ENCODE measurements at places on chromosomes 11 and 22.

GRCh38 chr22:37599153-37599552 lies 9.5 kb upstream of the GGA1 start:
- no peak for DNase-seq

- no peak for DNase-seq
Observed at GRCh38 chr11:696955-697491, 1.4 kb downstream of the TMEM80 start.

DNA sequence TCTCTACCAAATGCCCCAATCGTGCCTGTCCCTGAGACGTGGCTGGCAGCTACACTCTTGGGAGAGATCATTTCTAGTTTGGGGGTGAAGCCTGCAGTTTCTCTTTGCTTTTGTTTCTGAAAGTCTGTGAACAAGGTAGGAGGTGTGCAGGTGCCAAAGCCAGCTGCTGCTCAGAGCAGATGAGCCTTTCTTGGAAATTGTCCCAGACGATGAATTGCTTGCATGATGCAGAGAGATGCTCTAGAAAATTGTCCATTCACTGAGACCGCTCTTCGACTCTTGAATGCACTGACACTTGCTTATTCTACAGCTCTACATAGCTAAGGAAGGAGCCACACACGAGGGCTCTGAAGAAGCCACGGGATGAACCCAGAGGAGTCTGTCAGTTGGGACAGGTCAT lies 225.6 kb upstream of the E2F8 start:
- DNase-seq: no peak

DNA sequence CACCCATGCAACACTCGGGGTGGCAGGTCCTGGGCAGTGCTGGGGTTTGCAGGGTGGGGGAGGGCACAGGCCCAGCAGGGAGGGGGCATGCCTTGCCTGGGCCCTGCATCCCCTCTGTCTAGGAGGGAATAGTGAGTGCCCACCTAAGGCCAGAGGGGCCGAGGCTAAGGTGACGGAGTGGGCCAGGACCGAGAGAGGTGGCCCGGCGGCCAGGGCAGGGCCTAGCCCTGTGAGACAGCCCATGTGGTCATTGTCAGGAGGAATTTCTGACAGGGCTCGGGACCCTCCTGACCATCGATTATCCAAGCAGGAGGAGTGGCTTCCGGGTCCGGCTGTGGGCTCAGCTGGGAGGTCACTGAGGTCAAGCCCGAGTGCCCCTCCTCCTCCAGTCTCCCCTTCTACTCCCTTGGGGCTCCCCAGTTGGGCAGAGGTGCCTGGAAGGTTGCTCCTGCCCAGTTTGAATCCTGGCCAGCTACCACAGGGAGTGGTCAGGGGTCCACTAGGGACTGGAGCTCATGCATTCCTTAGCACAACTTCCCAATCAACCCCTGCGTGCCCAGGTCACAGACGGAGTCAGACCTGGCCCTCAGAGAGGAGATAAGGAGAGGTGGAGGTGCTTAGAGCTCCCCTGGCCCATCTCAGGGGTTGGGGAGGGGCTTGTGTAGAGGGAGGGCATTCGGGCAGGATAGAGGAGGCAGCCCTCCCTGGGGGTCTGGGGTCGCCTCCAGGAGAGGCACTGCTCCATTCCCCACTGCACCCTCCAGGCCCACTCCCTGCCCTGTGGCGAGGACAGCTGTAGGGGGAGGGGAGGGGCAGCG lies 14.7 kb downstream of the GP1BB start:
- no peak for DNase-seq

DNA sequence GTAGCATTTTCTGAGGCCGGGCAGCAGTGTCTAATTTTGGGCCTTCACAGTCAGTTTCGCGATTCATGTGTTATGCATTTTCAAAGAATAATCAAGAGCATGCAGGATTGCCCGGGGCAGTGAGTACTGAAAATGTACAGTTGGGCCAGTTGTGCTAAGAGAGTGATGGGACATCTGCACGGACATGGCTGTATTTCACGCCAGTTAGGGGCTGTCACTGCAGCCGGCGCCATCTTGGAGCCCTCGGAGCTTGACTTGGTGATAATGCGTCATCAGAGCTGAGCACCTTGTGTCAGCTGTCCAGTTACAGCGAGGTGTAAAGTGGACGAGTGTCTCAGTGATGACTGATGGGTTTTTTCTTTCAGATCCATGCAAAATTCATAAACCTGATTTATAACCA lies 188.9 kb downstream of the TBC1D22A start:
- no peak for DNase-seq

DNA sequence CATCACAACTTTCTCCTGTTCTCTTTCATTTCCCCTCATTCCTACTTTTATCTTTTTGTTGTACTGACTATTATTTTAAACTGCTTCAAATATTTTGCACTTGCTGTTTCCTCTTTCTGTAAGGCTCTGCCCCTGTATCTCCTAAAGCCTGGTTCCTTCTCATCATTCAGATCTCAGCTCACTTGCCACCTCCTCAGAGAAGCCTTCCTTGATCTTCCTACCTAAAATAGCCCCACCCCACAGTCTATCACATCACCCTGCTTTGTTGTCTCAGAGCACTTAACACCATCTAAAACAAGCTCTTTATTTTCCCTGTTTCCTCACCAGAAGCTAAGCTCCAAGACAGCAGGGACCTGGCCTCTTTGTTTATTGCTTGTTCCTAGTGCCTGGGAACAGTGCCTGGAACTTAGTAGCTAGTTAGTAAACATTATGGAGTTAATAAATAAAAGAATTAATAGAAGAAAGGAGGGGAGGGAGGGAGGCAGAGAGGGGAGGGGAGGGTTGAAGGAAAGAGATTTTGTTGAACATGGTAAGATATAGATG lies 2.5 kb upstream of the STK33 start:
- DNase-seq: no peak

- DNase-seq: no peak
Observed at GRCh38 chr11:96055706-96056387, 131.9 kb upstream of the MTMR2 start.

DNA sequence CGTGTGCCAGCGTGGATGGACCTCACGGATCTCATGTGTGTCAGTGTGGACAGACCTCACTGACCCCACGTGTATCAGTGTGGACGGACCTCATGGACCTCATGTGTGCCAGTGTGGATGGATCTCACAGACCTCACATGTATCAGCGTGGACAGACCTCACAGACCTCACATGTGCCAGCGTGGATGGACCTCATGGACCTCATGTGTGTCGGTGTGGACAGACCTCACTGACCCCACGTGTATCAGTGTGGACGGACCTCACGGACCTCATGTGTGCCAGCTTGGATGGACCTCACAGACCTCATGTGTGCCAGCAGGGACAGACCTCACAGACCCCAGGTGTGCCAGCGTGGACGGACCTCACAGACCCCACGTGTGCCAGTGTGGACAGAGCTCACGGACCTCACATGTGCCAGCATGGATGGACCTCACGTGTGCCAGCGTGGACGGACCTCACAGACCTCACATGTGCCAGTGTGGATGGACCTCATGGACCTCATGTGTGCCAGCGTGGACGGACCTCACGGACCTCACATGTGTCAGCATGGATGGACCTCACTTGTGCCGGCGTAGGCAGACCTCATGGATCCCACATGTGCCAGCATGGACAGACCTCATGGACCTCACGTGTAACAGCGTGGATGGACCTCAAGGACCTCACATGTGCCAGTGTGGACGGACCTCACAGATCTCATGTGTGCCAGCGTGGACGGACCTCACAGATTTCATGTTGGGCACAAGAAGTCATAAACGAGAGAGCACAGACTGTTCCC lies 18.2 kb downstream of the TTLL8 start:
- DNase-seq: no peak

DNA sequence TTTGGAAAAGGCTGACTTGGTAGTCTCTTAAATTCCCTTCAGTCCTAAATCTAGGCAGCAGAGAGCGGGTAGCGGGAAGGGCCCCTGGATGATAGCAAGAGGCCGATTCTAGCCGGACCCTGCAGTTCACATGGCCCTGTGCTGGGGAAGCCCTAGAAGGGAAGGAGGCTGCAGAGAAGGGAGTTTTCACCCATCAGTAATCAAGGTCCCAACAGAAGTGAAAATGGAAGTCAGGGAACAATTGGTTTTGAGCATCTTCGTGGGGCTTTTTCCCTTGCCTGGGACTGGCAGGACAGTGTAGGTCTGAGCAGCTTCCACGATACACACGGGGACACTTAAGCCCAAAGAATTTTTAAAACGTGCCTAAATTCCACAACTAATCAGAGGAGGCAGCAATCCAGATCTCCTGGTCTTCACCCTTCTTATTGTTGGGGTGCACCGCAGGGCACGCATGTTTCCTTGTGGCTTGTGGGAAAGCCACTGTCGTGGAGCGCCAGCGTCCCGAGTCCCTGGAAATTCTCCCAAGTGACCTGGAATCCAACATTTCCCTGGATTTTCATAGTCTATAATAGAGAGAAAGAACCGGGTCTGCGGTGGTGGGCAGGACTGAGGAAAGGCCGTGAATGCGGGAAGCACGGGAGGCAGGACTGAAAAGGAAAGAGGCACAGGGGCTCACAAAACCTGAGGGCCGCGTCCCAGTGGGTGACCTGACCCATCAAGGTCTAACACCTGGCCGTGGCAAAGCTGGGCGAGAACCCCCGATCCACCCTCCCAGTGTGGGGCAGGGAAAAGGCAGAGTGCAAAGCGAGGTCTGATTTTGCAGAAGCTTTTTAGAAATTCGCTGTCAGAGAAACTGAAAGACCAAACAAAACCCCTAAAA lies 846 bp upstream of the OAF start:
- no peak for DNase-seq

DNA sequence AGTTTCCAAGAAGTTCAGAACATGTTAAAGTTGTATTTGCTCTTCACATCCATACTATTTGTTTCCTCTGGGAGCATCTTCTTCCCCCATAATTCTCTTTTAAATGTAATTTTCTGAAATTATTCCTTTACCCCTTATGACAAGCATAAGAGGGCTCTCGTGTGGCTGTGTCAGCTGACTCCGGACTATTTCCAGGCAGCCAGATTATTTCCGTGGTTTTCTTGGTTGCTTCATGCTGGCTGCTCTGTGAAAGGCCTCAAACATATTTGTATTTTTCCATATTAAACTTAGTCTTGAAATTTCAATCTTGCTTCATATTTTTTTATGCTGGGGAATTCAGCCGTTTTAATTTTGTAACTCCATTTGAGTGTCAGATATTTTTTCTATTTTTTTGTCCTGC lies 2.8 kb upstream of the MMP1 start:
- DNase-seq: no peak

DNA sequence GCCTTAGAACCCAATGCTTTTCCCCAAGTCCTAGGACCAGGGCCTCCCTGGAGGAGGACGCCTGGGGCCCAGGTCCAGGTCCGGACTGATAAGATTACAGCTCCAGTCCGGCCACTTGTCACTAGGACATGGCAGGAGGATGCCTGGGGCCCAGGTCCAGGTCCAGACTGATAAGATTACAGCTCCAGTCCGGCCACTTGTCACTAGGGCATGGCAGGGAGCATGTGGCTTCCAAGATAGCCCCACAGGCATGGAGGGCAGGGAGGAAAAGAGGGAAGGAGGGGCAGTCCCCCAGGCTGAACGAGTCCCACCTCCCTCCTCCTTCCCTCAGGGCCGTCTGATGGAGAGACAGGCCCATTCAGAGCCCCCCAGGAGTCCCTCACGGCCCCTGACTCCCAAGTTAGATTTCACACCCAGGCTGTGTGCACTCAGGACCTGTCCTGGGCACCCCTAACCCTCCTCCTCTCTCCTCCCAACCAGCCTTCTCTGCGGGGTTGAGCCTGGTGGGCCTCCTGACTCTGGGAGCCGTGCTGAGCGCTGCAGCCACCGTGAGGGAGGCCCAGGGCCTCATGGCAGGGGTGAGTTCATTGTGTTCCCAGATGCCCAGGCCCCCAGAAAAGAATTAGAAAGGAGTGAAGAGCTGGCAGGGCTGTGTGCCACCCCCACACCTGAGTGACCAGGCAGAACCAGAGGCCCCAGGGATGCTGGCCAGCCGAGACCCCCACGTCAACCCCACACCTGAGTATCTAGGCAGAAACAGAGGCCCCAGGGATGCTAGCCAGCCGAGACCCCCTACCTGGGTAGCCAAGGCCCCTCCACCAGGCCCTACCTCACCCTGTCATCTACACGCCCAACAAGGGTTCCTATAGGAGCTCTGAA lies 2.1 kb downstream of the TSPAN32 start:
- no peak for DNase-seq

DNA sequence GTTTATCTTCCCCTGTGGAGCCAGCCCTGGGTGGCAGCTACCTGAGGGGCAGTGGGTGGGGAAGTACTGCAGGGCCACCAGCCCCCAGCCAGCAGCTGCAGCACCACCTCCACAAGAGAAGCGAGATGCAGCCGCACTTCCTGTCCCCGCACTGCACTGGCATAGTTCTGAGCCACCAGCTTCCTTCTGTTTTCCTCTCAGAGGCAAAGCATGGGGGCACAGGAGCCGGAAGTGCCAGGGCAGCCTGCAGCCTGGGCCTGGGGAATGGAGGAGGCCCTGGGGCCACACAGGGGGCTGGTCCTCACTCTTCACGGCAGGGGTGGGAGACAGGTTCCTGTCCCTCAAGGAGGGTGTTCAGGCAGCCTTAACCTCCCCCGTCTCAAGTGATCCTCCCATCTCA lies 11.9 kb upstream of the SH3BP1 start:
- no peak for DNase-seq

GRCh38 chr22:23571486-23571885 lies 8.6 kb downstream of the IGLL1 start:
- DNase-seq: no peak

- DNase-seq: no peak
Observed at GRCh38 chr11:102749101-102749722, 24.5 kb upstream of the MMP8 start.

- DNase-seq: no peak
Observed at GRCh38 chr22:42258126-42258525, 12.3 kb downstream of the TCF20 start.

DNA sequence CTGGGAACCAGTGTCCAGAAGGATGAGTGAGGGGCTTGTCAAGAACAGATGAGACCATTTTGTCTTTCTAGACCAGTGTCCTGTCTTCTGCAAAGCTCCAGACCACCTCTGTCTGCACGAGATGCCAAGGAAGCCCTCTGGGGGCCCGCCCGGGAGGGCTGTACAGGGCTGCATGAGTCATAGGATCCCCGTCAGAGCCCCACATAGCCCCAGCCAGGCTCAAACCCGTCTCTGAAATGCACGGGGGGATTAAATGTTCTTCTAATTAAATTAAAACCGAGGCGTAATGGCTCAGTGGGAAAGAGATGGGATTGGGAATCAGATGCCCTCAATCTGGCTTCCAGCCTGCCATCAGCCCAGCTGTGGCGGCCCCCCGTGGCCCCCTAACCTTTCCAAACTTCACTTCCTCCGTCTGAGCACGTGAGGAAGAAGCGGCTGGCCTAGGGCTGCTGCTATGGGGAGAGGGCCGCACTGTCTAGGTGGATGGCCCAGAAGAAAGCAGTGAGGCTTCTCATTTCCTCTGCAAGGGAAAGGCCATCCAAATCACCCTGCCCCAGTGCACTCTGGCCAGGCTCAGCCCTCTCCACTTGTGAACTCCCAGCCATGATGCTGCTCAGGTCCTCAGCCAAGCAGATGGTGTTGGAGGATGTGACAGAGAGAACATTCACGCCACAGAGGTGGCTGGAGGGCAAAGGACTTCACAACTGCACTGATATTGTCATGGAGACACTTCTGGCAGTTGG lies 32.8 kb downstream of the KCNQ1OT1 start:
- DNase-seq: no peak

GRCh38 chr11:120068114-120068573 lies 69.8 kb downstream of the TRIM29 start:
- no peak for DNase-seq
